Endothelial cell of umbilical vein (primary cell): ENCODE measurements at places on chromosomes 2 and 18.

DNA sequence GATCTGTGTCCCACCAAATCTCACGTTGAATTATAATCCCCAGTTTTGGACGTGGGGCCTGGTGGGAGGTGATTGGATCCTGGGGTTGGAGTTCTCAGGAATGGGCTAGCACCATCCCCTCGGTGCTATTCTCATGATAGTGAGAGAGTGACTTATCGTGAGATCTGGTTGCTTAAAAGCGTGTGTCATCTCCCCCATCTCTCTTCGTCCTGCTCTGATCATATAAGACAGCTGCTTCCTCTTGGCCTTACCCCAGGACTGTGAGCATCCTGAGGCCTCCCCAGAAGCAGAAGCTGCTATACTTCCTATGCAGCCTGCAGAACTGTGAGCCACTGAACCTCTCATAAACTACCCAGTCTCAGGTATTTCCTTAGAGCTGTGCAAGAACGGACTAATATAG is 163.7 kb upstream of the NDUFV2 start:
- no peak for DNase-seq

DNA sequence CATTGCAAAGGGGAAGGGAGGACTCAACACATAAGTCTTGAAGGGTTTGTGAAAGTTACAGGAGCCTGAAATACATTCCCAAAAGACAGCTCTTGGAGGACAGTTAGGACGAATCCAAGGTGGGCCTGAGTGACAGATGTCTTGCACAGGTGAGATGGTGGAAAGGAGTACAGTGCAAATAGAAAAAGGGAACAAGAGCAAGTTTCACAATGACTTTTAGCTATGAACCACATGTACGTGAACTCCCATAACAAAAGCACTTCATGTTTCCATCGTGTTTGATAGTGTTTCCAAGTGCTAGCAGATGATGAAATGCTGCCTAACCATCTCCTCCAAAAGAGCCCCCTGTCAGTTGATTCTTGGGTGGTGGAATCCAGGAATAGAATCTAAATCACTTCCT is 1.8 kb downstream of the IL18RAP start:
- no peak for DNase-seq

- no peak for DNase-seq
Measured at GRCh38 chr2:130762910-130763385, 7.6 kb downstream of the AMER3 start.

GRCh38 chr2:146908776-146909175 is 936.1 kb upstream of the ACVR2A start:
- DNase-seq: no peak

DNA sequence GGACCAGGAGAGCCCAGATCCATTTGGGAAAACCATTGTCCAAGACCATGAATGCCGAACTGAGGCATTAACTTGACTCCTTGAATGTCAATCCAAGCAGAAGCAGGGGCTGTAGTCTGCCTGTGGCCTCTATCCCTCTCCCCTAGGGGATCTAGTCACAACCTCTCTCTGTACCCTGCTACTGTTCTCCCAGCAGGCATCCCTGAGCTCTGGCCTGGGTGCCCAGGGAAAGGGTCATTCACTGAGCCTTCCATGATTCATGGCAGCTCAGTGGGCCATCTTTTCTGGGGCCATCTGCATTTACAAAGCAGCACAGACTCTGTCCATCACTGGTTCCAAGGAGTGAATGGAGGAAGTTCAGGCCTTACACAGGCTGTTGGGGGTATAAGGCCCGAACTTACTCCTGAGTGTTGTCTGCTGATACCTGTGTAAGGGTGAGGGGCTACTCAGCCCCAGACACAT is 151.8 kb downstream of the ZFP36L2 start:
- no peak for DNase-seq

- no peak for DNase-seq
Measured at GRCh38 chr2:228938629-228939028, 332.5 kb downstream of the PID1 start.

DNA sequence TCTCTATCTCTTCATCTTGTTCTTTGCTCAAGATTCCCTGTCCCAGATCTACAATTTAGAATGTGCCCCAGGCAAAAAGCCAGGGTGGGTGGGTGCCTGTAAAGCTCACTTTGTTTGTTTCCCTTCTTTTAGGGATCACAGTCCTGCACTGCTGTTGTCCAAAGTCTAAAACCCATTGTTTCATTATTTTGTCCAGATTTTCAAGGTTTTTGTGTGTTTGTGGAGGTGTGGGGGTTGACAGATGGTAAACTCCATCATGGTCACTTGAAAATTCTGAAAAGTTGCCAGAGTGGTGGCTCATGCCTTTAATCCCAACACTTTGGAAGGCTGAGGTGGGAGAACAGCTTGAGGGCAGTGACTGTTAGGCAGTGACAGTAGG is 41.5 kb downstream of the YES1 start:
- DNase-seq: no peak

- DNase-seq: no peak
Measured at GRCh38 chr2:195470622-195471021, 186.4 kb upstream of the SLC39A10 start.

- DNase-seq: no peak
Measured at GRCh38 chr18:77023102-77023782, 109.3 kb downstream of the MBP start.

- DNase-seq: no peak
Measured at GRCh38 chr2:229335330-229335729, 64.2 kb upstream of the PID1 start.

DNA sequence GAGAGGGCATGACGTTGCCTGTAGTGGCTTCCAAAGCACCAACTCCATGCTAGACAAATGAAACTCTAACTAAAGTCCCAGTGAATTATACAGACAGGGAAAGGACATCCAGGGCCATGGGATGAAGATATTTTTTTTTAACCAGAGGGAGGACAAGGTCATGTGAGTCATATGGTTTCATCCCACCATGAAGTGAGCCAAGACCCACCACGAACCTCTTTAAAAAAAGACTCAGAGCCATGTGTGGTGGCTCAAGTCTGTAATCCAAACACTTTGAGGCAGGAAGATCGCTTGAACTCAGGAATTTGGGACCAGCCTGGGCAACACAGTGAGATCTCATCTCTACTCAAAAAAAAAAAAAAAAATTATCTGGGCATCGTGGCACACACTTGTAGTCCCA is 115.2 kb downstream of the LIPG start:
- DNase-seq: no peak

DNA sequence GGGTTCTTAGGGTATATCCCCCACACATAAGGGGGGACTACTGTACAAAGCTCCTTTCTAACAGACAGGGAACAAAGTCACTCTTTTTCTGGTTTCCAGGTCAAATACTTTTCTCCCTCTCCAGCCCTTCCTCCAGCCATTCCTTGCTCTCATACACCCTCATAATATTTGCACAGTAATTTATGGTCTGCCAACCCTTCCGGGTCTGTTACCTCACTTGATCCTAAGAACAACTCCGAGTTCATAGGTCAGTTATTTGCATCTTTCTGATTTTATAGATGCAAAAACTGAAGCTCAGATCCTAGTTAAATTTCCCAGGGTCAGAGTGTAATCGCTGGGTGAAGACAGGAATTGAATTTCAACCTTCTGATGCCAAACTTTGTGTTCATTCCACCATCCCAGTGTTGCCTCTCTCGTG is 14.8 kb upstream of the MATN3 start:
- DNase-seq: peak; percentile 54

DNA sequence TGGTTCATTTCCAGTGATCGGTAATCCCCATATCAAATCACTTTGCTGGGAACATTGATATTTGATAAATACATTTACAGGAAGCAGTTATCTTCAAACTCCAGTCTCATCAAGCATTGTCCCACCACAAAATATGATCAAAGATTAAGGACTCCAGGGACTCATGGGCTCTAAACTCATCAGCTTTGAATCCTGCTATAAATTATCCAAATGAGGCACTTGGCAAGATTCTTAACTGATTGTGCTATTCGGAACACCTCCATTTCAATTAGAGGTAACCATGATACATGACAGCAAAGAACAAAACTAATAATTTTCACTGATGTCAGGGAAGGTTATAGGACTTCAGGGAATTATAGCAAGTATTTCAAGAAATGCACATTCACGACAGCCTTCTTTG is 1088.1 kb upstream of the PIK3C3 start:
- DNase-seq: no peak

DNA sequence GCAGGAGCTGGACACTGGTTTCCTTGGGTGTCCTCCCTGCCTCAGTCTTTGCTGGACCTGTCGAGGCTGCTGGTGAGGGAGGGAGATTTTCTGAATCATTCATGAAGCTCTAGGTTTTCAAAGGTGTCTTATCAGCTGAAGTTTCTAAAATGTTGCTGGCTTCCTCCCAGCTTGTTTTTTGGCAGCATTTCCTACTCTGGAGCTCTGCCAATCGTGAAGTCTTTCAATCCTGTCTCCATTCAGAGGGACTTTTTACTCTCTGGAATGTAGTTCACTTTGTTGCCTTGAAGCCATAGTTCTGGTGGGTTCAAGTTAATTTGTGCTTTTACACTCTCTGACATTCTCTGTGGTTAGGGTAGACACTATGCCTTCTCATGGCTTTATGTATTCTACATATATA is 23.9 kb downstream of the SNTG2 start:
- DNase-seq: no peak

- DNase-seq: no peak
Measured at GRCh38 chr2:68266655-68267054, 14.3 kb upstream of the PPP3R1 start.

DNA sequence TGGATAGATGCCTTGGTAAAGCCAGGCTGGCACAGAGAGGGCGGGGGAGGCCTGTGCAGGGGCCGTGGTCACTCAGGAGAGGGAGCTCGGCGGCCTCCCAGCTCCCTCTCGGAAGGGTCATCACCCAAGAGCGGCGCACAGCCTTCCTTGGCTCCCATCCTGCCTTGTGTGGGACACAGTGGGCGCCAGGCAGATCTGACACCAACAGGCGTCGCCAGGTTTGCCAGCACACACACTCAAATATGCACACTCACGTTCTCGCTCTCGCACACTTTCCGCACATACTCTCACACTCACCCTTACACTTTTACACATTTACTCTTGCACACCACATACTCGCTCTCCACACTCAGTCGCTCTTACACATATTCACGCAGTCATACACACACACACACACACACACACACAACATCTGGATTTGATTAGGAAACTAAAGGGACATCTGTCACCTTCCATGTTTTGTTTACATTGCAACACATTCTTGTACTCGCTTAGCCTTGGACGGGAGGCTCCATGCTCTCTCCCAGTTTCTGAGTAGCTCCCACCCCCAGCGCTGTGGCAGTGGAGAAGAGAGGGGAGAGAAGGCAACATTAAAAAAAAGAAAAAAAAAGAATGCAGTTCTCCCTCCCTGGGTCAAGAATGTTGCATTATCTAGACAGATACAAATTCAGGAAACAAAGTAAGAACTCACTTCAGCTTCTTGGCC is 10.5 kb downstream of the CHMP1B start:
- DNase-seq: no peak

- DNase-seq: no peak
Measured at GRCh38 chr2:226295681-226296080, 503.9 kb downstream of the IRS1 start.
